ENCODE measurements at places on chromosomes 4 and X. TPM values are rescaled to one million over a fixed set of nuclear protein-coding genes. Genes with fewer than 3 reads are reported as not detected.

Gene CSAG2
- not detected for total RNA-seq

Gene FGFBP2
- total RNA-seq: 2.3 TPM

Gene IQCM
- 0.74 TPM for total RNA-seq

Gene ADAMTS3
- 5.0 TPM for total RNA-seq

Gene MGARP
- 0.11 TPM for total RNA-seq

Gene SCLT1
- total RNA-seq: 14.7 TPM

Gene CT45A3
- 205 TPM for total RNA-seq

Gene ANKRD17
- 47.5 TPM for total RNA-seq

Gene IL1RAPL1
- 35.0 TPM for total RNA-seq
